Neural crest cell (in vitro differentiated cells): ENCODE measurements at places on chromosomes 5 and 9. TPM values are rescaled to one million over a fixed set of nuclear protein-coding genes. Genes with fewer than 3 reads are reported as not detected.

DNA sequence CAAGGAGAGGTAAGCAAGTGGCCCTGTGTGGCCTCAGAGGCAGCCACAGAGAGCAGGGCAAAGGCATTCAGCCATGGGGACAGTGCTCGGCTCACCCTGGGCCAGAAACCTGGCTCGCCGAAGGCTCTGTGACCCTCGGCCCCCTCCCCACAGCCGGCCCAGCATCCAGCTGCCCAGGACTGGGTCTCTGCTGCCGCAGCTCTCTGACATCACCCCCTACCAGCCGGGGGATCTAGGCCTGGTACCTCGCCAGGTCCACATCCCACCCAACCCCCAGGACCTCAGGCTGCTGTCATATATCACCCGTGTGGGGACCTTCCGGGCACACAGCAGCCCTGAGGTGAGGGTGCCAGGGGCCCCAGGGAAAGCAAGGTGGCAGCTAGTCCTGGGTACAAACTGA is 2.6 kb downstream of the PTRH1 start:
- H3K4me3 ChIP-seq = no peak overlapping the region
- H3K4me1 ChIP-seq = peaks cover 17% of the 10 kb centered on the region
- H3K27me3 ChIP-seq = peaks cover 2% of the 10 kb centered on the region
- no peak for DNase-seq
- no peaks in the 10 kb centered on the region for H3K36me3 ChIP-seq

Gene PPP1R2B
- total RNA-seq = not detected in 2 replicates

Gene FGF1
- not detected in 2 replicates for total RNA-seq

DNA sequence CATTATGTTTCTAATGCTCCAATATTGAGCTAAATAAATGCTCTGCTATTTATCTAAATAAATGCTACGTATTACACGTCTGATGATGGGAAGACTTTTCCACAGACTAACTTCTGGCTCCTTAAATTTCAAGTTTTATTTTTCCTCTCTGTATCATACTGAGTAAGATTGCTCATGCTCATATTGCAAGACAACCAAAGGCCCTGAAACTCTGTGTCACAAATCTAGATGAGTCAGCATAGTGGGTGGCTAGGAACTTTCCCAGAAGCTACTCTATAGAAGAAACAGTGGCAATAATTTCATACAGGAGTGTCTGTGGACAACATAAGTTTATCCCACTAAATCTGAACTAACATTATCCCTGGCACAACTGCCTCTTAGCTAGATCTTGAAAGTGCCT is 53.0 kb upstream of the RFX3 start:
- DNase-seq = no peak
- H3K4me3 ChIP-seq = no peak overlapping the region
- H3K4me1 ChIP-seq = no peaks in the 10 kb centered on the region
- H3K36me3 ChIP-seq = peaks cover 36% of the 10 kb centered on the region

- H3K4me1 ChIP-seq = no peaks in the 10 kb centered on the region
- no peak overlapping the region for H3K27ac ChIP-seq
- DNase-seq = no peak
- no peaks in the 10 kb centered on the region for H3K27me3 ChIP-seq
Observed at GRCh38 chr5:145465474-145466263, 369.5 kb downstream of the PRELID2 start.

Gene MARVELD2
- total RNA-seq = 0.36 and 0.68 TPM in 2 replicates

GRCh38 chr9:110669433-110669832 is 842 bp downstream of the MUSK start:
- no peak for DNase-seq
- no peaks in the 10 kb centered on the region for H3K36me3 ChIP-seq
- no peaks in the 10 kb centered on the region for H3K27me3 ChIP-seq
- H3K4me3 ChIP-seq = no peak overlapping the region

- no peak for DNase-seq
- no peak overlapping the region for H3K27ac ChIP-seq
- peaks cover 6% of the 10 kb centered on the region for H3K4me1 ChIP-seq
- H3K4me3 ChIP-seq = no peak overlapping the region
- H3K36me3 ChIP-seq = no peaks in the 10 kb centered on the region
Observed at GRCh38 chr9:71363286-71363961, 242.0 kb upstream of the TRPM3 start.

GRCh38 chr5:41334758-41335157 is 121.4 kb upstream of the C6 start:
- H3K27me3 ChIP-seq = no peaks in the 10 kb centered on the region
- DNase-seq = no peak
- peaks cover 25% of the 10 kb centered on the region for H3K4me1 ChIP-seq

Gene MUSK
- total RNA-seq = not detected in 2 replicates

DNA sequence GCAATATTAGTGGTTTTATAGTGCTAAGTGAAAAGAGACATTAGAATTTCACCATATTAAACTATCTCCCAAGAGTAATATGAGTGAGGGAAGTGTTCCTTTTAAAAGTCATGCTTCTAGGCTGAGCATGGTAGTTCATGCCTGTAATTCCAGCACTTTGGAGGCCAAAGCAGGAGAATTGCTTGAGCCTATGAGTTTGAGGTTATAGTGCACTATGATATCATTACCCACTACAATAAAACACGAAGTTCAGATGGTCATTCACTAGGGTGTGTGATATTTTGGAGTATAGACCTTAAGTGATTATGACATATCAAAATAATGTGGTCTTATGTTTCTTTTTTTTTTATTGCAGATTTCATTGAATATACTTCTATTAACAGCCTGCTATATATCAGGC is 6.7 kb downstream of the KIF2A start:
- no peak overlapping the region for H3K27ac ChIP-seq
- H3K27me3 ChIP-seq = no peaks in the 10 kb centered on the region
- peaks cover 46% of the 10 kb centered on the region for H3K4me1 ChIP-seq
- H3K36me3 ChIP-seq = peaks cover 2% of the 10 kb centered on the region

DNA sequence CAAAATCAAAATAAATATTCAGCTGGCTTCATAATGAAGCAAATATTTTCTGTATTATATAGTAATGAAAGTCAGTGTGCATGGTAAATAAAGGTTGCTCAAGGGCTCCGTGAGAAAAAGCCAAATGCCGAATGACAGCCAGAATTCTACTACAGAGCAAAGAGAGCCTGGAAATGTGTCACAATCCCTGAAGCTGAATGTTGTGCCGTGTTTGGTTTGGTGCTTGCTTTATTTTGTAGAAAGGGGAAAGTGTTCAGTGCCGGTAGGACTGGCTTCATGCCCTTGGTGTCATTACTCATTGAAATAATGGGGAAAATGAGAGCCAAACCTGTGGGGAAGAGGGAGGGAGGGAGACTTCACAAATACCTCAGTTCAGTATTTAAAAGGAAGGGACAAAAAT is 26.8 kb upstream of the ADAMTSL1 start:
- no peak overlapping the region for H3K4me3 ChIP-seq
- peaks cover 12% of the 10 kb centered on the region for H3K4me1 ChIP-seq
- no peaks in the 10 kb centered on the region for H3K27me3 ChIP-seq
- no peaks in the 10 kb centered on the region for H3K36me3 ChIP-seq

Gene NME5
- total RNA-seq = 6.3 and 8.4 TPM in 2 replicates

GRCh38 chr5:178204935-178205748 is 809 bp downstream of the HNRNPAB start:
- peaks cover 40% of the 10 kb centered on the region for H3K27me3 ChIP-seq
- peak; percentile 62 for DNase-seq
- no peak overlapping the region for H3K27ac ChIP-seq
- peaks cover 51% of the 10 kb centered on the region for H3K36me3 ChIP-seq
- peaks cover 50% of the 10 kb centered on the region for H3K4me1 ChIP-seq

GRCh38 chr5:177232761-177233160 is 70.8 kb downstream of the RAB24 start:
- no peak overlapping the region for H3K27ac ChIP-seq
- peaks cover 6% of the 10 kb centered on the region for H3K36me3 ChIP-seq
- H3K4me1 ChIP-seq = peaks cover 18% of the 10 kb centered on the region
- H3K4me3 ChIP-seq = no peak overlapping the region

Gene CDH12
- 0.07 TPM in 1 of 2 replicates, not detected in the other for total RNA-seq

GRCh38 chr9:38280251-38280800 is 112.2 kb upstream of the ALDH1B1 start:
- peaks cover 18% of the 10 kb centered on the region for H3K4me1 ChIP-seq
- H3K4me3 ChIP-seq = no peak overlapping the region
- no peaks in the 10 kb centered on the region for H3K27me3 ChIP-seq
- H3K27ac ChIP-seq = no peak overlapping the region
- H3K36me3 ChIP-seq = no peaks in the 10 kb centered on the region
- no peak for DNase-seq

Gene CACNA1B
- 3.0 and 3.1 TPM in 2 replicates for total RNA-seq

Gene GDNF
- total RNA-seq = 0.30 and 0.65 TPM in 2 replicates

- H3K4me1 ChIP-seq = peaks cover 5% of the 10 kb centered on the region
- H3K4me3 ChIP-seq = no peak overlapping the region
- no peak overlapping the region for H3K27ac ChIP-seq
- no peak for DNase-seq
- H3K36me3 ChIP-seq = no peaks in the 10 kb centered on the region
- H3K27me3 ChIP-seq = peaks cover 6% of the 10 kb centered on the region
Observed at GRCh38 chr5:170755679-170756456, 27.7 kb upstream of the GABRP start.

- no peaks in the 10 kb centered on the region for H3K36me3 ChIP-seq
- H3K4me1 ChIP-seq = peaks cover 14% of the 10 kb centered on the region
- no peaks in the 10 kb centered on the region for H3K27me3 ChIP-seq
Observed at GRCh38 chr5:133794771-133795415, 173.5 kb downstream of the C5orf15 start.
